NCI-H1436 treated with DMSO at 0.1 percent for 48 hours (cell line): ENCODE measurements at places on chromosomes 12 and 14.

DNA sequence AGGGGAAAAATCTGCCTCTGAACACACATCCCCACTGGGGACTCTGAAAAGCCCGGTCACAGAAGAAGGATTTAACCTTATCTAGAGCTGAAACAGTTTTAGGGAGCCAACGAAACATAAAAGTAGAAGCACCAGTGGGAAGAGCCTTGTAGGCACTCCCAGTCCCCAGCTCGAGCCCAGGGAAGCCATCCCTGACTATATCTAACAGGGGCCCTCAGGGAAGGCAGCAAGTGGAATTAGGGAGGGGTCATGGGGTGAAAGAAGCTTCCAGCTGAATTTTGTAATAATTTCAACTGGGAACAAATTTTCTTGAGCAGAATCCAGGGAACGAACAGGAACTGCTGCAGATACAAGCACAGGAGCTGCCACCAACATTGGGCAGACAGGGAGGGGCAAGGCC is 127.8 kb downstream of the BMP4 start:
- DNase-seq, result no peak

GRCh38 chr12:132286912-132287311 is 42.5 kb downstream of the GALNT9 start:
- no peak for DNase-seq

DNA sequence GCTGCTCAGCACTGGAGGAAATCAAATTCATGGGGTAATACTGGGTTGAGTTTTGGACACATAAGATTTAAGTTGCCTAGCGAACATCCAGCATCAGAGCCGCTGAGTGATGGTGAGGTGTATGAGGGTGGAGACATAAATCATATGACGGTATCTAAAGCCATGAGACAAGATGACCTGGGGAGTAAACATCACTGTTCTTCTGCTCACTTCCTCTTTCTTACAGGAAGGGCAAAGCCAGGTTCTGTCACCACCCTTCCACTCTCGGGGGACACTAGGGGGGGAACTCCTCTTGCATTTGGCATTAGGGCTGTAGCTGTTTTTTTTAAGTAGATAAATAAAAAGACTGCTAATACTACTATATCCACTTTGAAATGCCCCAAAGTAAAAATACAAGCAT is 24.0 kb downstream of the PRDM4 start:
- DNase-seq, result no peak

GRCh38 chr12:122872815-122873361 is 23.0 kb downstream of the VPS37B start:
- no peak for DNase-seq

DNA sequence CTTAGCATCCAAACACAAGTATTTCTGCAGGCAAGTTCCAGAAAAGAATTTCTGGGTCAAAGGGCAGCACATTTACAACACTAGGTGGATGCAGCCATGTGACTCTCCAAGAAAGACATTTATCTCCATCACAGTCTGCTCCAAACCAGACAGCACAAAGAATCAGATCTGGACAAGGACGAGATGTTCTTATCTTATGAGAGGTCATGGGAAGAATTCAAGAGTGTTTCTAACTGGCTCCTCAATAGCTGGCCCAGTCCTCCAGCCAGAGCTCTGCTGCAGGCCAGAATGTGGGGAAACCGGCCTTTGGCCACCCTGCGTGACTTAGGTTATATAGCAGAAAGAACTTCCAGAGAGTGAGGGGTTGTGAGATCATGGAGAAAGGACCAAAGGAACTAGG is 17.4 kb downstream of the TMEM119 start:
- no peak for DNase-seq

DNA sequence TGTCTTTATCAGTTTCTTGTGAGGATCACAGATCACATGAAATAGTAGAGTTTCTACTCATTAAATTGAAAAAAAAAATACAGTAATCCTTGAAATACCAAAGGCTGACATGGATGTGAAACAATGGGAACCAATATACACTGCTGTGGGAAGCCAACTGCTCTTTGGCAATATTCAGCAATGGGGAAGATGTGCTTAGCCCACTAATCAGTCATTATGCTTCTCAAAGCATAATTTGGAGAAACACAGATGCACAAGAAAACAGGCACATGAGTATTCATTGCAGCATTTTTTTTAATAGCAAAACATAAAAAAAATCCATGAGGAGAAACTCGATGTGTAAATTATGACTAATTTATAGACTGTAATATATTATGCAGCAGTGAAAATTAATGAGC is 40.6 kb downstream of the A2M start:
- DNase-seq, result no peak

GRCh38 chr14:62592877-62593276 is 452.4 kb downstream of the KCNH5 start:
- no peak for DNase-seq

- DNase-seq, result no peak
These were observed 133.2 kb upstream of the NOVA1 start for GRCh38 chr14:26730929-26731618.
